Myocyte (in vitro differentiated cells): ENCODE measurements at places on chromosomes 4 and X. TPM values are rescaled to one million over a fixed set of nuclear protein-coding genes. Genes with fewer than 3 reads are reported as not detected.

The BEX4 gene
- total RNA-seq = 3.1 and 3.2 TPM in 2 replicates

The RPS6KA6 gene
- 3.6 and 7.7 TPM in 2 replicates for total RNA-seq

The CCDC120 gene
- not detected in 2 replicates for total RNA-seq

The SERPINA7 gene
- total RNA-seq = not detected in 2 replicates

The STPG2 gene
- not detected in 2 replicates for total RNA-seq

The GPR143 gene
- total RNA-seq = not detected in 2 replicates

The KLHL8 gene
- 8.4 and 10.1 TPM in 2 replicates for total RNA-seq

GRCh38 chrX:11704725-11705495 lies 39.2 kb upstream of the ARHGAP6 start:
- DNase-seq = peak; percentile 13

GRCh38 chr4:158998624-158999023 lies 104.3 kb upstream of the RAPGEF2 start:
- no peak for DNase-seq

DNA sequence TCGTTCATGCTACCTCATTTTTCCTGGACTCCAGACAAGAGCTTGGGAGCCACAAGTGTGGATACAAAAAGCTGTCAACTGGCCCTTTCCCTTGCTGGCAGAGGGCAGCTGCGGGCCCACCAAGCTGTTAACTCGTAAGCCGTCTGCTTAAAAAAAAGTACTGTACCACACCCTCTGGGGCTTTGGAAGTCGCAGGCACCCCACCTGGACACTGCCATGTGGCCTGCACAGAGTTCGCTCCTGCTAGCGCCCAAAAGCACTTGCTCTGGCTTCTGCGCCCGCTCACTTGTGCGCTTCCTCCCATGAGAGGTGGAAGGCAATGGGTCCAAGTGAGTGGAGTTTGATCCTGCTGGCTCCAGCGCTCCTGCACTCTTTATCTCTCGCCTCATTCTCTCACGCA lies 476.4 kb upstream of the FSTL5 start:
- DNase-seq = no peak

DNA sequence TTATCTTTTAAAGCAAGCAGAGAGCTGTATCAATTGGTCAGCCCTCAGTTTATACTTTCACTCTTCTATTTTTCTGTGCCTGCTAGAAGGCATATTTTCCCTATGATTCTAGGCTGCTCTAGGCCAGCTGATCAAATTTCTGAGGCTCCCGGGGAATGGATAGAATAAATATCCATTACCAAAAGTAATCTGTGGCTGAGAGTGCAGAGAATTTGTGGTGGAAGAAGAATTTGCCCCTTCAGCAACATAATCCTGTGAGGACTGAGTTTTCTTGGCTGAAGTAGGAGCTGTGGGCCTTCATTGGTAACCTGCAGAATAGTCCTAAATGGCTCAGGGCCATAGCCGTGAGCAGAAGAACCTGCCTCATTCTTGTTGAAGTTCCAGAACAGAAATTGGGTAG lies 314.6 kb upstream of the CASK start:
- DNase-seq = peak; percentile 2

- DNase-seq = no peak
Measured at GRCh38 chrX:26908218-26908617, 554.9 kb downstream of the PPP4R3C start.

- DNase-seq = no peak
Measured at GRCh38 chrX:77617206-77617605, 168.8 kb downstream of the ATRX start.

GRCh38 chr4:56424697-56425514 lies 10.5 kb downstream of the PPAT start:
- DNase-seq = peak; percentile 49

DNA sequence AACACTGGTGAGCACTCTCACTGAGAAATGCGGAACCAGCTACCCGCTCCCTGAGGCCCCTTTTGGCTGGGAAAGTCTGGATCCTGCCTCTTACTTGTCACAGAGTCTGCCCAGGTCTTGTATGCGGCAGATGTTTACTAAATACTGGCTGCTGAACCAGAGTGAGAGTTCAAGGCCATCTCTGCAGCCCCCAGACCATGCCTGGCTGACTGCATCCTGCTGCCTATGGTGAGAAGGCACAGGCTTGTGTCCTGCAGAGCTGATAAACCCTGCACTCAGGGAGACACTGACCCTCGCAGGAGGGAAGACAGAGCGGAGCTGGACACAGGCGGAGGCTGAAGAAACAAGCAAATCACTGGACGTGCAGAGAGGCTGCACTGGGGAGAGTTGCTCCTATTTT lies 46.5 kb downstream of the JAKMIP1 start:
- no peak for DNase-seq

DNA sequence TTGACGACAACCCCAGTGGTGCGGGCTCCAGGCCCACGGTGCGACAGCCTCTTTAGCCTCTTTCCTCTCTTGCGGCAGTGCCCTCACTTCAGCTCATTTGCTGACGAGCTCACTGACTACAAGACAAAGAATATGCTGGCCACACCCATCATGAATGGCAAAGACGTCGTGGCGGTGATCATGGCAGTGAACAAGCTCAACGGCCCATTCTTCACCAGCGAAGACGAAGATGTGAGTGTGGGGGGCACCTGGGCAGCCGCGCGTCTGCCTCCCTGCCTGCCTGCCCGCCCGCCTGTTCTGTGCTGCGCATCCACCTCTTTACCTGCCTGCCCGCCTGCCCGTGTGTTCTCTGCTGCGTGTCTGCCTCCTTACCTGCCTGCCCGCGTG lies 9.2 kb downstream of the PDE6B start:
- DNase-seq = no peak

GRCh38 chrX:41759817-41760216 lies 35.8 kb downstream of the GPR82 start:
- peak; percentile 22 for DNase-seq

DNA sequence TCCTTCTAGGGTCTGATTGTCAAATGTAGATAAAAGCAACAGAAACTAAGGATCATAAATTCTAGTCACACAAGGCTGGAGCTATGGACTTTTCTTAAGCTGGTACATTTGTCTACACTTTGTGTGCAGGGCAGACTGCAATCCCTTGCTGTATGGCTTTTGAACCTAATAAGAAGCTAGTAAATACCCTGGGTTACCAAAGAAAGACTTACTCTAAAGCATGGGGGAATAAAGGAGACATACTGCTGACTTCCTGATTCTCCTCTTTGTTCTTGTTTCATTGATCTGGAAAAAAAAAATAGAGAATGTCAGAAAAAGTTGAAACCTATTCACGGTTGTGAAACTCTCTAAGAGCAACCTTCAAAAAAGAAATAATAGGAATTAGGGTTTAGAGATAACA lies 216.6 kb upstream of the TLL1 start:
- DNase-seq = no peak

GRCh38 chrX:41526925-41527324 lies 79.8 kb downstream of the NYX start:
- no peak for DNase-seq

DNA sequence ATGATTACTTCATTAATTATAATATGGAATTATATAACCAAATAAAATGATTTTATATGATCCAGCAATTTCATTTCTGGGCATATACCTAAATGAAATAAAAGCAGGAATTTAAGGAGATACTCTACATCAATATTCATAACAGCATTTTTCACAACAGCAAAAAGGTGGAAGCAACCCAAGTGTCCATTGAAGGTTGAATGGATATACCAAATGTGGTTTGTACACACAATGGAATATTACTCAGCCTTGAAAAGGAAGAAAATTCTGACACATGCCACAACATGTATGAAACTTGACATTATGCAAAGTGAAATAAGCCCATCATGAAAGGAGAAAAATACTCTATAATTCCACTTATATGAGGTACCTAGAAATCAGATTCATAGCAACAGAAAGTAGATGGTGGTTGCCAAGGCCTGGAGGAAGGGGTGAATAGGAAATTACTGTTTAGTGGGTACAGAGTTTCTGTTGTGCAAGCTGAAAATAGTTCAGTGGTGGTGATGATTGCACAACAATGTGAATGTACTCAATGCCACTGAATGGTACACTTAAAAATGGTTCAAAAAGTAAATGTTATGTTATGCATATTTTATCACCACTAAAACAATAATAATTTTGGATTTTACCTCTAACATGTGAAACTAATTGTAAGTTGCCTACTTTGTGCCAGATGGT lies 471.5 kb downstream of the SPRY1 start:
- no peak for DNase-seq

GRCh38 chr4:144948421-144948820 lies 149.6 kb downstream of the ANAPC10 start:
- no peak for DNase-seq

GRCh38 chr4:88027611-88028608 lies 20.5 kb downstream of the PKD2 start:
- peak; percentile 91 for DNase-seq

DNA sequence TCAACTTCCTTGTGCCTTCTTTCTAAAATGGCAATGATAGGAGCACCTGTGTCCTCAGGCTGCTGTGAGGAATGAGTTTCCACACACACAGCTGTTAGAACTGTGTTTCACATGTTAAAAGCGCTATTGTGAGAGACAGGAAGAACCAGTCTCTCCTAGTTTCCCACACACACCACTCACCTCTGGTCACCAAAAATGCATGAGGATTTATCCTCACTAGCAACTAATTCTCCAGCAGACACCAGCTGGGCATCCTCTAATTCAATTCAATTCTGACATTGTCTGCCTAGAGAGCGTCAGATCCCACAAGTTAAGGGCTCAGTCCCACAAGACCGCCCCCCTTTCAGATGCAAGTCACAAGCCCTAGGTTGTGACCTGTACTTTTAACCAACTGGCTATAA lies 29.0 kb upstream of the SLC2A9 start:
- no peak for DNase-seq

DNA sequence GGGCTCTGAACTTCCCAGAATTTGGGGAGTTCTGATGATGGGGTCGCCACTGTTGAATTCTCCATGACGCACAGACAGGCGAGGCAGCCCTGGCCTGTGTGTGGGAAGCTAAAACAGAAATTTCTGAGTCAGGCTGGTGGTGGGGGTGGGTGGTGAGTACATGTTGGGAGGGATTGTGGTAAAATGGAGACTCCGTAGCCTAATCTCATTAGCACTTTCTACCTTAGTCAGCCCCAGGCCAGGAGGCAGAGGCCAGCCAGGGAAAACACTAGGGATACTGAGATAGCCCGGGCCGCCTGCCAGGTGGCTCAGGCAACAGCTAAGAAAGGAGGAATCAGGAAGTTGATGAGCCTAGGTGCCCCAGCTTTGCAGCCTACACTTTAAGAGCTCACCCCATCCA lies 39.3 kb upstream of the NHSL2 start:
- DNase-seq = no peak

- DNase-seq = no peak
Measured at GRCh38 chr4:182801636-182802035, 115.5 kb downstream of the DCTD start.

GRCh38 chr4:72209600-72209999 lies 177.8 kb downstream of the NPFFR2 start:
- DNase-seq = no peak

GRCh38 chrX:46477435-46477834 lies 67.8 kb downstream of the ZNF674 start:
- DNase-seq = peak; percentile 29

DNA sequence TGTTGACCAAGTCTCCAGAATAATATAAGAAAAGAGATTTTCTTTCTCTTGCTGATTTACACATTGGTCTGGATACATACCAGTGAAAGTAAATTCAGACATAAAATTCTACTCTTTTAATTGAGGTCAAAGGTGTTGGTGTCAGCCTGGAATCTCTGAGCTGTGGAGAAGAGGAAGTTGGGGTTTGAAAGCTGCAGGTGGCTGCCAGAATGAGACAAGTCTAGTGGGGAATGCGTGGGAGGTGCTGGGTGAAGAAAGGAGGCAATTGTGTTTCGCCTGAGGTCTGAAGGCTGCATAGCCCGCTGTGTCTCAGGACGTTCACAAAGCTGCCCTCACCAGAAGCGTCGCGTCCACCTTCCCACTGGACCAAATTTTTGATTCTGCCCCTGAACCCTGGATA lies 31.2 kb downstream of the PHEX start:
- no peak for DNase-seq

DNA sequence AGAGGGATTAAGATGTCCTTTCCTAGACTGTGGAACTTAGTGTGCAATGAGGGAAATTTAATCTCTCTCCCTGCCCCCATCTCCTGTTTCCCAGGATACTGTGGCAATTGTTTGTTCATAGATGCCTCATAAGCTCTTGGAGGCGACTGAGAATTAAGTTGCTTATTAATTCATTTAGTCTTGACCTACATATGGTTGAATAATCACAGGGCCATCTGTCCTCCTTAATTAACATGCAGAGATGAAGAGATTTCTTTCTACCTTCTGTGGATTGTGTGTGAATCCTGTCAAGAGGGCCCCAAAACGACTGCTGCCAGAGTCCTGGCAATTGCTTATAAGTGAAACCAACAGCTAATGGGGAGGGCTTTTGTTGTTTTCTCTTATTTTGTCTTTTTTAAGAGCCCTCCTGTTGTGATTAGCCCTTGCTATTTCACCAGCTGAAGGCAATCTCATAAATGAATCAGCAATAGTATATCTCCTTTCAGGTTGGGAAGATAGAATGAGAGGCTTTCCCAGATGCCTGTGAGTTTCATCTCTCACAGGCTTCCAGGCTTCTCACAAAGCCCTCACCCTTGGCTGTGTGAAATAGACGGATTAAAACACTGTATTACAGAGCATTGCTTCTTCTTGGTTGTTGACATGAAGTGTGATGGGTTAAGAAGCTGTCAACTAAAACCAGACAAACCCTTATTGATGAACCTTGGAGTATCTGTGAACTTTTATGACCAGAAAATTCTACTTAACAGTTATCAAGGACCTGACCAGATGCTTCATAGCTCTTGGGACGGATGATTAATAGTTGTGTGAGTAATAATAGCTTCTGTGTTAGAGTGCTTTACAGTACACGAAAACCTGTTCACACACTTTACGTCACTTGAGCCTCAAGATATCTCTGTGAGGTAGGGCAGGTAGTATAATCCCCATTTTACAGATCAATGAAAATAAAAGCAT lies 58.5 kb downstream of the PGRMC2 start:
- DNase-seq = peak; percentile 56

DNA sequence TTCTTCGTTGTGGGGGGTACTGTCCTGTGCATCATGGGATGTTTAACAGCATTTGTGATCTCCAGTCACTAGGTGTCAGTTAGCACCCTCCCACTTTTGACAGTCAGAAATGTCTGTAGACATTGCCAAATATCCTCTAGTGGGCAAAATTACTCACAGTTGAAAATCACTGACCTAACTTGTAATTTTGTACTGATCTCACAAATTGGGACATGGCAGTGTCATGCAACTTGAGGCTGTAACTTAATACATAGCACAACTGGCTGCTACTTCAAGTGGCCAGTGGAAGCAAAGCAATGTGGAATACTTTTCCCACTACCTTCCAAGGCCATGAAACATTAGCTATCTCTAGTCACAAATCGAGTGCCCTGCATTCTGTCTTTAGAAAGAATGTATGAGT lies 23.2 kb upstream of the TSPAN7 start:
- peak; percentile 51 for DNase-seq

DNA sequence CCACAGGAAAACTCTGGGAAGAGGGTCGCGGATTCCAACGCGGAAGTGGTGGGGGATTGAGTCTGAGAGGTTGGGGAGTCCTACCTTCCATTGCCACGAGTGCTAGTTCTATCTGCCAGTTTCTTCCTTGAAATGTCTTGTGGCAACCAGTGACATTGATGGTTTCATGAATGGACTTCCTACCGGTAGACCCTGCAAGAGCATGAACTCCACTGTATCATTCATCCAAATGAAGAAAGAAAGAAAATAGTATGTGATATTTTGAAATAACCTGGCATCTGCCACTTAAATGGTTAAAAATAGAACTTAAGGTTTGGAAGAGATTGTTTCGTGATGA lies 1.1 kb upstream of the SLC10A7 start:
- DNase-seq = peak; percentile 16
